ENCODE measurements at places on chromosomes 7 and 10.

- DNase-seq: no peak
Measured at GRCh38 chr7:151273651-151274390, 25.3 kb upstream of the SMARCD3 start.

DNA sequence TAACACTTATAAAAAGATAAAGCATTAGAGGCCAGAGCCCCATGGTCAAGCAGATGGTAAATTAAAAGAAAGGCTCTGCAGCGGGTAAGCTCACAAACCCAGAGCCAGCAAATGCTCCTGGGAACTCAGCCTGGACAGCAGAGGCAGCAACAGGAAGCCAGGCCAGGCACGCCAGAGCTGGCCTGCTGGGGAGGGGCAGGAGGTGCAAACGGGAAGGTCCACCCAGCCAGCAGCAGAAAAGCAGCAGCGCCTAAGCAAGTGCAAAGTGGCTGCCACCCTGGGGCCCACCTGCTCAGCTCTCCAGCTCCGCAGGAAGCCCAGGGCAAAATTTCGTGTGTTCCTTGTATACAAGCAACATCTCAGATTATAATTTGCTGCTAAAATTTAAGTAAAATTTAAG is 82.7 kb upstream of the GPR22 start:
- peak; percentile 33 for DNase-seq

DNA sequence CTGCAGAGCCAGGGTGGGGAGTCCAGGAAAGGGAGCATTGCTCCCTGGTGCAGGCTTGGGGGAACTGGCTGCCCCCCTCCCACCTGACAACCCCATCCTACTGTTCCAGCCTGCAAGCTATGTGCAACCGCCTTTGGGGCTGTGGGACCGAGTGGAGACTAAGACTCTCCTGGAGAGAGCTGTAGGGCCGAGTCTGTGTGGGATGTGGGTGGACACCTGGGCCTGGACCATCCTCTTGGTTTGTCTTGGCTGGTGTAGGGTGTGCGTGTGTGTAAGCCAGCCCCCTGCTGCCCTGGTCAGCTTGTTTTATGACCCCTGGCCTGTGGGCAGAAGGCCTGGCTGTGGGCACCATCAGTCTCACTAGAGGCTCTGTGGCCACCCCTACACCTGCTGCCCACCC is 1.6 kb upstream of the RAMP3 start:
- DNase-seq: peak; percentile 8

- no peak for DNase-seq
Measured at GRCh38 chr7:21251151-21251800, 176.6 kb upstream of the SP4 start.

- no peak for DNase-seq
Measured at GRCh38 chr10:79494871-79495705, 17.2 kb upstream of the EIF5AL1 start.

DNA sequence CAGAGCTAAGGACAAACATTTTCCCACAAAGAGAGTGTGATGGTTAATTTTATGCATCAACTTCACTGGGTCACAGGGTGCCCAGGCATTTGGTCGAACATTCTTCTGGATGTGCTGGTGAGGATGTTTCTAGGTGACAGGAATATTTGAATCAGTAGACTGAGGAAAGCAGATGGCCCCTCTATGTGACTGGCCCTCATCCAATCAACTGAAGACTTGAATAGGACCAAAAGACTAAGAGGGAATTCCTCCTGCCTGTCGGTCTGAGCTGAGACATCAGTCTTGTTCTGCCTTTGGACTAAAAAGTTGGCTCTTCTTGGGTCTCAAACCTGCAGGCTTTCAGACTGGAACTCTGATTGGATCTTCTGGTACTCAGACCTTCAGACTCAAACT is 44.4 kb downstream of the AFAP1L2 start:
- DNase-seq: no peak

- DNase-seq: no peak
Measured at GRCh38 chr10:71316056-71316785, 2.8 kb upstream of the SLC29A3 start.

DNA sequence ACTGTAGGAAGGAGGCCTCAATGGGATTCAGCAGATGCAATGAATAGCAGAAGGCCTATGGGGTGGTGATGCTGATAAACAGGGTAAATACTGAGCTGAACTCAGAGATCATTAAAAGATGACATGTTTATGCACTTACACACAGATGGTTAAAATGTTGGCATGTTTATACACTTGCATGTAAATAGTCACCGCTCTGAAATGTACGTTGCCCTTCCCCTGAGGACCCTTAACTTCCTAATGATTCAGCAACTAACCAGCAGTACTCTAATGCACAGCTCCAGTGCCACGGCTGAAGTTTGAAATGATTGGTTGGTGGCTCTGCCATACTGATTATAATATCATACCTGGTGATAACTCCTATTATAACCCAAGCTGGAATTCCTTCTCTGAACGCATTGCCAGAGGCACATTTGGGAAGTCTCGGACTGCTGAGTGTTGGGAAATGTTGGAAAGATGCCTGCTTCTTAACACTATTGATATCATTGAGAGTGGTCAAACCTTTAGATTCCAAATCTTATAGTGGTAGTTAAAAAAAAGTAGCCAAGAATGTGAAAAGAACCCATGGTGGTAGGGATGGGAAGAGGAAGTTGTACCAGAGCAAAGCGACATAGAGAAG is 3.7 kb upstream of the CAV1 start:
- no peak for DNase-seq

DNA sequence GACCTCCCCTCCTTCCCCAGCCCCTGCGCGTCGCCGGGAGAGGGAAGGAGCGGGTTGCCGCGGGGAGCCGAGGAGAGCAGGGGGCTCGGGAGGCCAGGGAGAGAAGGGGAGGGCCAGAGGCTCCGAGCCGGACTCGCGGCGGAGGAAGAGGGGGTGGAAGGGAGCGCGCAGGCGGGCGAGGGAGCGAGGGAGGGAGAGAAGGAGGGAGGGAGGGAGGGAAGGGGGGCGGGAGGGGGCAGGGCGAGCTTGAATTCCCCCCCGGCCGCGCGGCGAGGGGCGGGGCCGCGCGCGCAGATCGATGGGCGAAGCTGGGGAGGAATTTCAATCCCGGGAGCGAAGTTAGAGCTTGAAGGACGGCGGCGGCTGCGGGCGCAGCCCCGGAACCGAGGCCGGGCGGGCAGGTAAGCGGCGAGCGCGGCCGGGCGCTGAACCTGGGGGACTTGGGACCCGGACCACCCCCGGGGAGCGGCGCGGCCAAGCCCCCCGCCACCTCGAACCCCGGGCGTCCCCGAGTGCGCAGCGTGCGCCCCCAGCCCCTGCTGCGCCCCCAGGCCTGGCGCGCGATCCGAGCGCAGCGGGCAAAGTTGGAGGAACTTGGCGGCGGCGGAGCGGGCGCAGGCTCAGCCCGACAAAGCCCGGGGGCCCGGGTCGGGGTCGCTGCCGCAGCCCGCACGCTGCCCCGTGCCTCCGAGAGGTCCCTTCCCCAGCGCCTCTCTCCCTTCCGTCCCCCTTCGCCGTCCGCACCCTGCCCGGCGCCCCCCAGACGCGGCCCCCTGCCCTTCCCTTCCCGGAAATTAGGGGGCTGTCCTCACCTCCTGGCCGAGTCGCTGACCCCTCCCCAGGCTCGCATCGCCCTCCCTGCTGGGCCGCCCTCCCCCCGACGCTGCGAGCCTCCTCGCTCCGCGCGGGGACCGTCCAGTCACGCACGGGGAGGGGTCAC is at the start of gene ELFN1:
ELFN1 (plus strand) TSS at position 324 of the 940 bp plus-strand sequence. CDS start 74,320 bp downstream, outside the sequence.
- peak; percentile 85 for DNase-seq

DNA sequence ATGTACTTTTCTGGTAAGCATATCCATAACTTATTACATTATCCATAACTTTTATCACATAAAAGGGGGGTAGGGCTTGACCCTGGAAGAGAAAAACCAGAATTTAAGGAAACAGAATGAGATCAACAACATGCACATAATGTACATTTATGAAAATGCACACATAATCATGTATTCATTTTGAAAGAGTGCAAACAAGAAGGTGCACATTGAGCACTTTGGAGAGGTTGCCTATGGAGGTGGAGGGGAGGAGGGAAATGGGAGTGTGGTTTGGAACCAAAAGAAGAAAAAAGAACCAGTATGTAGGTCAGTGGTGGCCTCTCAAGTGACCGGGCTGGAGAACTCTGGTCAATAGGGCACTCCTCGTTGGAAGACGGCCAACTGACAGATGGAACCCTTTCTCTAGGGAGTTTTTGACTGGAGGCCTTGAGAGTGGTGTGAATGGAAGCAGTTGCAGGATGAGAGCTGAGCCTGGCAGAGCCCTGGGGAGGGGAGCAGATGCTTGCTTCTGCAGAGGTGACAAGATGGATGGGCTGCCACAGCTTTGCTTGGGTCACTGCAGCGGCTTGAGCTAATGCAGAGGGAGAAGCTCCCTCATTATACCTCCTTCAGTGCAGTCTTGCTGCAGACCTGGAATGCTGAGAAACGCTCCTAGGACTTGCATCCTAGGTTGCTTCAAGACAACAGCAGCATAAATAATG is 192.7 kb downstream of the SEC23IP start:
- no peak for DNase-seq

DNA sequence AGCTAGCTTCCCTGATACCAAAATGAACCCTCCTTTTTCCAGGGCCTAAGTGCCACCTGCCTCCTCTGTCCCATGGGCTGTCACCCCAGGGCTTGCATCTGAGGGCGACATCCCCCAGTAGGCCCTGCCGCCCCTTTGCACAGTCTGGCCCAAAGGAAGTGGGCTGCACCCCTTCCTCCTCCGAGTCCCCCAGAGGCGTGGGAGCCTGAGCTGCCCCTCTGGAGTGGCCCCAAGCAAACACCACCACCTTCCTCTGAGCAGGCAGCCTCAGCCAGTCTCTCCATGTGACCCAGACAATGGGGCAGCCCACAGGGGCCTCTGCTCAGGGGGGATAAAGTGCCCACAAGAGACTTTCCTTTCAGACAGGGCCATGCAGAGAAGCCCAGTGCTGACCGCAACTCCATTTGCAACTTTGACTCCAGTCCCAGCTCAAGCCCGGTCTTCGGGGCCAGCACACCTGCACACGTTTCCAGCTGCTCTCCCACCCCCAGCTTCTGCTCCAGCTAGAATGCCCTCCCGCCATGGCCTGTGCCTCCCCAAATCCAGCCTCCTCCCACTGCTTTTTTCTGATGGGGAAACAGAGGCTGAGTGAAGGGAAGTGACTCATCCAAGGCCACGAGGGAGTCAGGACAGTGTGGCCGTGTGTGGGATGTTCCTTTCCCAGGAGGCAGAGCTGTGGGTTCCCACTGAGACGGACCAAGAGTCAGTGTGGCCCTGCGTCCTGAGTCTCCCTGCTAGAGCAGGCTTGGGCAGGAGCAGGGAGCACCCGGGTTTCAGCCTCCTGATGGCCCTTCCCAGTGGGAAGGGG is 111.9 kb downstream of the ZMIZ1 start:
- no peak for DNase-seq

- DNase-seq: peak; percentile 67
Measured at GRCh38 chr7:105581066-105581811, at the start of gene EFCAB10. Gene EFCAB10, minus strand, starts transcription at chr7:105581493. Its CDS starts 30 bp downstream, at chr7:105581463.

- DNase-seq: no peak
Measured at GRCh38 chr10:49076319-49076718, 39.0 kb downstream of the VSTM4 start.

GRCh38 chr10:27355918-27356573 is 115.4 kb upstream of the ACBD5 start:
- DNase-seq: no peak

GRCh38 chr7:12802070-12802469 is 114.6 kb downstream of the ARL4A start:
- DNase-seq: no peak

DNA sequence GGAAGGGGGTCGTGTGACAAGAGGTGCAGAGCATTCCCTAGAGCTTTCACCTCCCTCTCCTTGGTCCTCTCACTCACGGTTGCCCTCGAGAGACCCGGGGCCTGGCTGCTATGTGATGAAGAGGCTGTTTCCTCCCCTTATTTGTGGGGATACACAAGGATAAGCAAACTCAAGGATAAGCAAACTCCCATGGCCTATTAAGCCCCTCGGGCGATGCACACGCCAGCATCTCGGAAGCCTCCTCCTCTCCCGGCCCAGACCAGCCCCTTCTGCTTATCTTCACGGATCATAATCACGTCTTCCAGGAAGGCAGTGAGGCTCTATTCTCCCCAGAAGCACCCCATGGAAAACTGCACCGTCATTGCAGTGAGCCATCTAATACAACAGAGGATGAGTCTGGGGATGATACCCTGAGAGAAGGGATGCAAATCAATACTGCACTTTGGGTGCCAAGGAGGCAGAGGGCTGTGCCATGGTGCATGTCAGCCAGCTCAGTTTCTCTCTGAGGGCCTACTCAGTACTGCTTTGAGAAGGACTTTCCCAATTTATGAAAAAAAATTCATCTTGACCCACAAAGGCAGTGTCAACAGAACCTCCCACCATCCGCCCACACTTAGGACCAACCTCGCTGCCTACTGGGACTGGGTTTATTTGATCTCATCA is 22.2 kb downstream of the TMEM273 start:
- DNase-seq: no peak

DNA sequence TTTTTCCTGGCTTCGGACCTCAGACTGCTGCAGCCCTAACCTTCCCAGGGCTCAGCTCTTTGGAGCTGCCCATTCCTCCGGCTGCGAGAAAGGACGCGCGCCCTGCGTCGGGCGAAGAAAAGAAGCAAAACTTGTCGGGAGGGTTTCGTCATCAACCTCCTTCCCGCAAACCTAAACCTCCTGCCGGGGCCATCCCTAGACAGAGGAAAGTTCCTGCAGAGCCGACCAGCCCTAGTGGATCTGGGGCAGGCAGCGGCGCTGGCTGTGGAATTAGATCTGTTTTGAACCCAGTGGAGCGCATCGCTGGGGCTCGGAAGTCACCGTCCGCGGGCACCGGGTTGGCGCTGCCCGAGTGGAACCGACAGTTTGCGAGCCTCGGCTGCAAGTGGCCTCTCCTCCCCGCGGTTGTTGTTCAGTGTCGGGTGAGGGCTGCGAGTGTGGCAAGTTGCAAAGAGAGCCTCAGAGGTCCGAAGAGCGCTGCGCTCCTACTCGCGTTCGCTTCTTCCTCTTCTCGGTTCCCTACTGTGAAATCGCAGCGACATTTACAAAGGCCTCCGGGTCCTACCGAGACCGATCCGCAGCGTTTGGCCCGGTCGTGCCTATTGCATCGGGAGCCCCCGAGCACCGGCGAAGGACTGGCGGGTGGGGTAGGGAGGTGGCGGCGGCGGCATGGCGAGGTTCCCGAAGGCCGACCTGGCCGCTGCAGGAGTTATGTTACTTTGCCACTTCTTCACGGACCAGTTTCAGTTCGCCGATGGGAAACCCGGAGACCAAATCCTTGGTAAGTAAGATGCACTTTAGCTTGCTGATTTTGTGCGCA is at the start of gene PLXDC2:
PLXDC2 (plus strand) TSS at position 22 of the 820 bp plus-strand sequence.
- DNase-seq: peak; percentile 72

DNA sequence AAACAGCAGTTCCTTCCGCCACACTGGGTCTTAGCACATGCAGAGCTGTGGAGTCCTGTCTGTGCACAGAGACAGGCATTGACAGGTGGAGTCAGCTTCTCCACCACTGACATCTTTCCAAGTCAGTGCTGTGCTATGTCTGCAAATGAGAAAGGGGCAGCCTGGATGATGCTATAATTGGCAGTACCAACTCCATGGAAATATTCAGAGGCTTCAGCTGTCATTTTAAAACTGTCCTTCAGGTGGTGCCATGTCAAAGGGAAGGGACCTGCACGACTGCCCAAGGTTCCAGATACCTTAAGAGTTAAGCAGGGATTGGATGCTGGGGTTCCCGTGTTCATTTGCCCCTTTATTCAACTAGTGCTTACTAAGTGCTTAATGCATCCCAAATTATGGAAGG is 258.0 kb upstream of the PRKCQ start:
- no peak for DNase-seq

Data from femur (tissue), 1 donor.